ENCODE measurements at places on chromosomes 12 and 14. TPM values are rescaled to one million over a fixed set of nuclear protein-coding genes. Genes with fewer than 3 reads are reported as not detected.

The FKBP3 gene
- total RNA-seq, result 118 TPM

The CCDC196 gene
- not detected for total RNA-seq

The CELA1 gene
- not detected for total RNA-seq

The PTPRO gene
- total RNA-seq, result 0.57 TPM

The KRT83 gene
- total RNA-seq, result not detected

The CEBPE gene
- total RNA-seq, result not detected

DNA sequence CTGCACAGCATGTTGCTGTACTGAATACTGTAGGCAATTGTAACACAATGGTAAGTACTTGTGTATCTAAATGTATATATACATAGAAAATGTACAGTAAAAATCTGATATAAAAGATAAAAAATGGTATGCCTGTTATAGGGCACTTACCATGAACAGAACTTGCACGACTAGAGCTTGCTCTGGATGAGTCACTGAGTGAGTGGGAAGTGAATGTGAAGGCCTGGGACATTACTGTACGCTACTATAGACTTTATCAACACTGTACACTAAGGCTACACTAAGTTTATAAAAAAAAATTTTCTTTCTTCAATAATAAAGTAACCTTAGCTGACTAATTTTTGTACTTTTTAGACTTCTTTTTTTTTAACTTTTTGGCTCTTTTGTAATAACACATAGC is 24.2 kb upstream of the NEDD1 start:
- H3K36me3 ChIP-seq, result no peaks in the 10 kb centered on the region
- DNase-seq, result no peak
- H3K27me3 ChIP-seq, result no peaks in the 10 kb centered on the region
- H3K27ac ChIP-seq, result no peak overlapping the region
- H3K4me3 ChIP-seq, result no peak overlapping the region
- H3K4me1 ChIP-seq, result no peaks in the 10 kb centered on the region

- H3K27me3 ChIP-seq, result no peaks in the 10 kb centered on the region
- DNase-seq, result no peak
- H3K4me1 ChIP-seq, result no peaks in the 10 kb centered on the region
- H3K27ac ChIP-seq, result no peak overlapping the region
Observed at GRCh38 chr12:2544230-2544629, 250.5 kb upstream of the FKBP4 start.

- no peak overlapping the region for H3K27ac ChIP-seq
- no peak overlapping the region for H3K4me3 ChIP-seq
- no peaks in the 10 kb centered on the region for H3K27me3 ChIP-seq
- DNase-seq, result no peak
- peaks cover 10% of the 10 kb centered on the region for H3K4me1 ChIP-seq
Observed at GRCh38 chr12:30988086-30988485, 61.5 kb downstream of the TSPAN11 start.

- H3K27ac ChIP-seq, result no peak overlapping the region
- H3K36me3 ChIP-seq, result no peaks in the 10 kb centered on the region
- peaks cover 3% of the 10 kb centered on the region for H3K4me1 ChIP-seq
- no peak overlapping the region for H3K4me3 ChIP-seq
- H3K27me3 ChIP-seq, result no peaks in the 10 kb centered on the region
Observed at GRCh38 chr12:13504074-13504473, 307.5 kb downstream of the EMP1 start.

DNA sequence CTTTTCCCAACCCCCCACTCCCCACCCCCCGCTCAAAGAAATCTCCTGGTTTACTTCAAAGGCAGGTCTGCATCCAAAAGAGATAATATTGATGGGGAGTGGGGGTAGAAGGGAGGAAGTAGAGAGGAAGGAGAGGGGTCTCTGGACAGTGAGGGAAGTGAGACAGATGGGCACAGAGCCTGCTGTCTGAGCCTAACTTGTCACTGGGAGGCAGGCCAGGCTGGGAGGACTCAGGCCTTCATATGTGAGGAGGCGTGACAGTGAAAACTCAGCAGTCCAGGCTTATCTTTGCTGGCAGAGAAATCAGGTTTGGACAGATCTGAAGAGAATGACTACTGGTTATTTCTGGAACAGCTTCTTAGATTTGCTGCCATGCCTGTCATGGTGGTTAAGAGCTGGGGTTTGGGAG is 192.3 kb downstream of the NUAK1 start:
- H3K27ac ChIP-seq, result no peak overlapping the region
- H3K4me1 ChIP-seq, result no peaks in the 10 kb centered on the region
- no peaks in the 10 kb centered on the region for H3K27me3 ChIP-seq

- no peaks in the 10 kb centered on the region for H3K27me3 ChIP-seq
- H3K27ac ChIP-seq, result 0 out of 2 replicates have a peak overlapping the region, but pooled peaks have one; percentile 78
- no peak overlapping the region for H3K4me3 ChIP-seq
- H3K36me3 ChIP-seq, result no peaks in the 10 kb centered on the region
Observed at GRCh38 chr14:65422088-65422834, 9.7 kb downstream of the FUT8 start.

DNA sequence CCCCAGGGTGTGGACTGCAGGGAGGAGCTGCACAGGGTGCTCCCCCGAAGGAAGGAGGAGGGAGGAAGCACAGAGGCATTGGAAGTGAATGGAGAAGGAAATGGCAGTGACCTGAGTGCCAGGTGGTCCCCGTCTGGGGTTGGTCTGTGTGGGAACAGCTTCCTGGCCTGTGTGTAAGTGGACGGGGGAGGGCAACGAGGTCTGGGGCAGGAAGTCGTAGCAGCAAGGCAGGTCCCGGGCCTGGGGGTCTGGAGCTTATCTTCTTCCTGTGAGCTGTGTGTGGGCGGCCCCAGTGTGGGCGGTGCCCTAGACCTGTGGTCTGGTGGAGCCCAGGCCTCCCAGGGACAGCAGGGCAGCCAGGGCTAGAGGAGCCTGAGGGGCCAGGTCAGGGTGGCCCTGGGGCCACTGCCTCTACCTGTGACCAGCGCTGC is 382.1 kb downstream of the TMEM121 start:
- peaks cover 20% of the 10 kb centered on the region for H3K36me3 ChIP-seq
- H3K4me3 ChIP-seq, result no peak overlapping the region
- DNase-seq, result no peak

GRCh38 chr12:80217011-80217535 is 117.7 kb downstream of the OTOGL start:
- H3K36me3 ChIP-seq, result no peaks in the 10 kb centered on the region
- H3K4me1 ChIP-seq, result peaks cover 32% of the 10 kb centered on the region
- H3K27me3 ChIP-seq, result no peaks in the 10 kb centered on the region
- DNase-seq, result no peak
- no peak overlapping the region for H3K4me3 ChIP-seq
- H3K27ac ChIP-seq, result no peak overlapping the region

- H3K4me1 ChIP-seq, result 0 out of 2 replicates have a peak, but pooled peaks cover 2% of the 10 kb centered on the region
- no peaks in the 10 kb centered on the region for H3K27me3 ChIP-seq
- H3K4me3 ChIP-seq, result no peak overlapping the region
- 0 out of 2 replicates have a peak, but pooled peaks cover 3% of the 10 kb centered on the region for H3K36me3 ChIP-seq
Observed at GRCh38 chr14:59013672-59014298, 174.7 kb upstream of the DAAM1 start.
